ENCODE measurements at places on chromosomes 13 and 19.

DNA sequence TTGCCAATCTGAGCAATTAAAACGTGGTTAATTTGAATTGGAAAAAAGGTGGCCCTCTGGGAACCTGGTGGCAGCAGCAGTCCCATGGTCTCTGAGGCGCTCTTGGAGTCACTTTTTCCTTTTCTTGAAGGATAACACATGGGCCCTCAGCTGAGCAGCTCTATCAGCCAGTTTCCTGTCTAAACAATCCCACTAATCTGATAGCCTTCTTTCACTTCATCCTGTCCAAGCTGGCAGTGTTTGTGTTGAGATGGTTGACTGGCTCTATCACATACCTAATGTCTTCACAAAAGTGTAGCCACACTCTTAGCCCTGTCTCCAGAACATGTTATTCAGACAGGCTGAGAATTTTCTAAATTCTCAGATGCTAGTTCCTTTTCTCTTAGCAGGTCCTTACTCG is 10.7 kb downstream of the MZT1 start:
- no peak for DNase-seq

GRCh38 chr19:45641274-45642105 is 2.3 kb upstream of the EML2 start:
- peak; percentile 96 for DNase-seq

DNA sequence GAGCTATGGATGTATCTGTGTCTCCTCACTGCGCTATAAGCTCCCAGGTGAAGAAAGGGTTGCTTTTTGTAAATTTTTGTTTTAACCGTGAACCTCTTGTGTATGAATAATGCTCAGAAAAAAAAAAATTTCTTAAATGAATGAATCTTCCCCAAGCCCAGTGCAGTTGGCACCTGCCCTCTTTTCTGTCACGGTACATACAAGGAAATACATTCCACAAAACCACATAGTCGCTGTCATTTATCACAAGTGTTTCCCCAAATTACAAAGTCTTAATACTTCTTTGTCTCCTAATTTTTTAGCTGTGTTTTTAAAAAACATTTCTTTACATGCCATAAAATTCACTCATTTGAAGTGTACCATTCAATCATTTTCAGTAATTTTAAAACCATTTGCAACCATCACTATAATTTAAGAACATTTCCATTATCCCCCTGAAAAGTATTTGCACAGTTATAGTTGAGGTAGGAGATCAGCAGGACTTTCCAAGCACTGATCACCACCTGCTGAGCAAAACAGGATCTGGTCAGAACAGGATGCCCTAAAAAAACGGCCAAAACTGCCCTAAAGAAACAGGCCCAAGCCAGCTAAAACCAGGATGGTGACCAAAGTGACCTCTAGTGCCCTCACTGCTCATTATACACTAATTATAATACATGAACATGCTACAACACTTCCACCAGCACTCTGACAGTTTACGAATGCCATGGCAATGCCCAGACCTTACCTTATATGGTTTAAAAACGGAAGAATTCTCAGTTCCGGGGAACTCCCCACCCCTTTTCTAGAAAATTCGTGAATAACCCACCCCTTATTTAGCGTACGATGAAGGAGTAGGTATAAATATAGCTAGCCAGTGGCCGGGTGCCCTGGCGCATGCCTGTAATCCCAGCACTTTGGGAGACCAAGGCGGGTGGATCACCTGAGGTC is 1.3 kb upstream of the TEX30 start:
- no peak for DNase-seq

DNA sequence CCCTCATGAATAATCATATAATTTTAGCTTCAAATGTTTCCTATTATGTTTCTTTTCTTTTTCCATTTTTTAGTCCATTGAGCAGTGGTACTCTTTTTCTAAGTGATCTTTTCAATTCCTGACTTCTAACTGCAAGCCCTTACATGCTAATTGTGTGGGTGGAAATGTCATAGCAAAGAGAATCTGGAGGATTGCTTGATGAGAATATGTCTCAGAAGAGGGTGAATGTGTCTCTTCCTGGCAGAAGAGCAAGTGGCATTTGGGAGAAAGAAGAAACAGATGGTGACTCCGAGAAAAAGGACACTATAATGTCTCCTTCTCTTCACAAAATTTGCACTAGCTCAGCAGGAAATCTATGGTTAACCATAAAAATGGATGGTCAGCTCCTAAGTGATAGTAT is 2320.0 kb downstream of the PCDH9 start:
- no peak for DNase-seq

GRCh38 chr19:12544401-12544876 is 6.8 kb downstream of the ZNF564 start:
- DNase-seq = no peak

DNA sequence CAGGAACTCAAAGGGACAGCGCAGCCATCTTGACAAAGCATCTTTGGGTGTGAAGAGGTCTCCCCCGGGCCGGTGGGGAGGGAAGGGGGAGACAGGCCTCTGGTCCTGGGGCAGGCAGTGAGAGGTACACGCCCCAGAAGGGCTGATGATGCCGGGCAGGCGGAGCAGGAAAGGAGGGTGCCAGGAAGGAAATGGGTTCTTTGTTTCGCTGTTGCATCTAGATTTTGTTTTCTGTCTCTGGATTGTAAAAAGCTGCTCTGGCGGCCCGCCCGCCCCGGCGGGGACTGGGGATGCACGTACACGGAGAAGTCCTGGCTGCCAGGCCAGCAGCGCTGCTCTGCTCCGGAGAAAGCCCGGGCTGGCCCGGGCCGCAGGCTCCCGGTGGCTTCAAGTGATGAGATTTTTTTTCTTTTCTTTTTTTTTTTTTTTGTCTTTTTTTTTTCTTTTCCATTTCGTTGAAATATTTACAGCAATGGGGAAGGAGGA is 13.2 kb upstream of the ASF1B start:
- DNase-seq = no peak

DNA sequence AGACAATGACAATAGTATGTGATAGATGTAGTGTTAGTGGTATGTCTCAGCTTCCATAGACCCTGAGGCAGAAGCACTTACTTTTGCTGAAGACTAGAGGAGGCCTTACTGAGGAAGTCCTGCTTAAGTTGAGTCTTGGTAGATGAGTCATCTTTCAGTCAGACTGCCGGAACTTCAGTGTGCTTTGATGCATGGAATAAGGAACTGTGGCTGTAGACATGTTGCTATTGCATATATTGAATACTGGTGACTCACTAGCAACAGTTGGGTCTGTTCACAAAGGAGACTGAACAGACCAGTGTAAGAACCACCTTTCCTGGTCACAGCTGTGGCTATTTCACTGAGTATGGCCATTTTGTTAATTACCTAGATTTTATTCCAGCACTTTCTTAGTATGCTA is 1000.6 kb downstream of the OLFM4 start:
- peak; percentile 41 for DNase-seq
